ENCODE measurements at places on chromosomes 11 and 22. TPM values are rescaled to one million over a fixed set of nuclear protein-coding genes. Genes with fewer than 3 reads are reported as not detected.

GRCh38 chr22:36548606-36549005 lies 19.6 kb upstream of the EIF3D start:
- DNase-seq: no peak

GRCh38 chr11:62026739-62027370 lies 59.4 kb upstream of the FTH1 start:
- no peak for DNase-seq

DNA sequence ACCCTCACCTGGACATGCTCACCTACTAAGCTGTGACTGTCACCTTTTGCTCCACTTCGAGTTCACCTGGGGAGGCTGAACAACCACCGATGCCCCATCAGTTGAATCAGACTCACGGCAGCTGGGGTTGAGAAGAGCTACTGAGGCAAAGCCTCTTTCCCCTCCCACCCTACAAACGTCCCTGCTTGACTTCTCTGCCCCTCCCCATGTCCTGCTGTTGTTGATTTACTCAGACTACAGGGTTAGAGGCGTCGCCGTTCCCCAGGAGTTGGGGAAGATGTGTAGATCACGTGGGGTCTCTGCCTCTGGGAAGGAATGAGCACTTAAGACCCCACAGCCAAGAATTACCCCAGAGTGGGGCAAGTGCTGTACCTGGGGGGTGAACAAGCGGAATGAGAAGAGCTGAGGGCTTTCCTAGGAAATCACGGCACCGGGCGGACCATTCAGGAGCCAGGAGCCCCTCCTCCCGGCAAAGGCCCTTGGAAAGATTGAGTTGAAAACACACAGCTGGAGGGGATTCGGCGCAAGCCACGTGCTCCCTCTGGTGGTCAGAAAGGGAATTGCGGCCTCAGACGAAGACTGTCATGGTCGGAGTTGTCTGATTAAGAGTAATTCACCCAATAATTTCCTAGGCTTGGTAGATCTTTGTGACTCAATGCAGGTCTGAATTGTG lies 7.0 kb downstream of the FXYD2 start:
- no peak for DNase-seq

- DNase-seq: no peak
Observed at GRCh38 chr22:27801202-27801615, 347 bp downstream of the MN1 start.

DNA sequence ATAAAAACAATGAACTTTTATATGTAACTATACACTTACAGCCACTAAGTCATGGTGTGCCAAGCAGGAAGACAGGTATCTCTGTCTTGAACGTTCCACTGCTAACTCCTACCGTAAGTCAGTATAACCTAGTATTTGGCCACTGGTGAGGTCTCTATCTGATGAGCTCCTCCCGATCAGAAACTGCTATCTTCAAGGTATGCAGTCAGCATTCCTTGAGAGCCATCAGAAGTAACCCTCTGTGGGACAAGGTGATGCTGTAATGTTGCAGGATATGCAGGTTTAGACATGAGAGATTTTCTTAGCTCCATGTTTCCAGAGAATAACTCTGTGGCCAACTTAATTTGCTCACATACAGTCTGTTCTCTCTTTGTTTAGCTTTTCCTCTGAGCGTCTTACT lies 397.9 kb upstream of the CCDC90B start:
- DNase-seq: no peak

The IFITM1 gene
- total RNA-seq: 379 TPM

The CENPM gene
- not detected for total RNA-seq

DNA sequence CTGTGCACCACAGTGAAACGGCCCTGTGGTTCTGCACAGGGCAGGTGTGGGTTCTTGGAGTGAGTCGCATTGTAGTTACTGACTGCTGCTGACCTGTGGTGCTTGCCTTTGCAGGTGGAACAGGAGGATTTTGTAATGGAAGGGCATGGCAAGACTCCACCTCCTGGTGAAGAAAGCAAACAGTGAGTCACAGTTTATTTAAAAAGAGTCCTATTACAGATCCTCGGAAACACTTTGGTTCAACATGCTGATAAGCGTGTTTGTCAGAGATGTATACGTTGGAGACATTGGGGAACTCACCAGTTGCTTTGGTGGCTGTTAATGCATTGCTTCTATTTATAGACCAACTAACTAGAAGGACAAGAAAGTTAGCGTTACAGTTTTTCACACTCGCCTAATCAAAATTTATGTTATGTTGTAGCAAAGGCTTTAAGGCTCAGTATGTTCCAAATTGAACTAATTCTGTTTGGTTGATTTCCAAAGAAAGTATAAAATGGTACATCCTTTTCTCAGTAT lies 21.7 kb upstream of the TNRC6B start:
- DNase-seq: no peak

The HEPHL1 gene
- 1.7 TPM for total RNA-seq

- no peak for DNase-seq
Observed at GRCh38 chr22:25131198-25131887, 68.3 kb upstream of the CRYBB3 start.

The TRIM29 gene
- total RNA-seq: 729 TPM

- no peak for DNase-seq
Observed at GRCh38 chr11:123430721-123431497, 840 bp downstream of the GRAMD1B start.

DNA sequence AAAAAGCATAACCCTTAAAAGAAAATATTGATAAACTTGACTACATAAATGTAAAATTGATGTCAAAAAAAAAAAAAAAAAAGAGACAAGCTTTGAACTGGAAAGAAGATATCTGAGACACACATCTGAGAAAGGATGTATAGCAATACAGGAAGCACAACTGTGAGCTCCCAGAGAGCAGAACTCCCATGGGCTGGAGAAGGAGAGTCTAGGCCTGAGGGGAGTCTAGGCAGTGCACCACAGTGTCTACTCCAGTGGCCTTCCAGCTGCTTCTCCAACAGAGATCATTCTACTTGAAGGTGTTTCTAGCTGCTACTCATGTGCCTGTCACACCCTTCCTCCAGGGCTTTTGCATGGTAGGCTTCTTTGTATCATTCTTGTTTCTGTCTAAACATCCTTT lies 54.2 kb upstream of the SYT9 start:
- no peak for DNase-seq

The MMP1 gene
- not detected for total RNA-seq

Measured in vagina (tissue), 2 donors.